ENCODE measurements at places on chromosomes 13 and 19. TPM values are rescaled to one million over a fixed set of nuclear protein-coding genes. Genes with fewer than 3 reads are reported as not detected.

DNA sequence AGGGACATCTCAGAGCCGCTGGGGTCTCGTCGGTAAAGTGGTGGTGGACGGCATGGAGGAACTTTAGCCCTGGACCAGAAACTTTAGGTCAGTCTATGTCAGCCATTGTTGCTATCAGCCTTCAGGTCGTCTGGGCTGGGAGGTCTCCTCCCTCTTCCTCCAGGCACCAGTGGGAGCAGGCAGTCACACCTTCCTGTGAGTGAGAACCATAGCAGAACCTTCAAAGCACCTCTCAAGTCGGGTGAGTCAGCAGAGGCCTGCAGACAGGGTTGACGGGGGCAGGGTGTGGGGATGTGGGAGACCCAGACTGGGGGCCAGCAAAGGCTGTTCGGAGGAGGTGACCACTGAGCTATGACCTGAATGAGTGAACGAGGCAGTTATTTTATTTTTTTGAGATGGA is 15.4 kb upstream of the SBNO2 start:
- no peaks in the 10 kb centered on the region for H3K36me3 ChIP-seq
- no peak for DNase-seq
- no peak overlapping the region for H3K27ac ChIP-seq
- H3K4me3 ChIP-seq, result no peak overlapping the region
- no peaks in the 10 kb centered on the region for H3K27me3 ChIP-seq

DNA sequence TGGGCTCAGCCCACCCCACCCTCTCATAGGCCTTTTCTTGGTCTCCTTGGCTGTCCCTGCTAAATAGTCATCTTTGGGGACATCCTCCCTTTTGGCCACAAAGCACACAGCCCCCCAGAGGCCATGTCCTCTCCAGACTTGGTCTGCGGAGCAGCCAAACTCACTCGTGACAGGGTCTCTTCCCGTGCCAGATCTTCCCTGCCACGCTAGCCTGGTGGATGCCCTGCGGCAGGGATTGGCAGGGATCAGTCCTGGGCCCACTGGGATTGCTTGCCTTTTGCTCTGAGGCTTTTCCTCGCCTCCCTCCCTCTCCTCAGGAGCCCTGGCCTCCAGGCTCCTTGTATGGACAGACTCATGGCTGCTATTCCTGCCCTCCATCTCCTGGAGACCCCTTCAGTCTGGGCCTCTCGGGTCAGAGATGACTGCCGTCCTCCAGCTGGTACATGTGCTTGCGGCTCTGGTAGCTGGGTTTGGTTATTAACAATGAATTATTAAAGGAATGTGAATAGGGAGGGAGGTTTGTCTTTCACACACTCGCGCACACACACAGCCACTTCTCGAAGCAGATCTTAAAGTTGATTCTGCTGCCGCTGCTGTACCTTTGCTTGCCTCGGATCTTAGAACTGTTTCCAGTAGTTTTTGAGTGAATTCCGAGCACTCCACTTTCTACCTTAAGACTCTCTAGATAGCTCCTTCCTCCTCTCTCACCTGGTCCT is 45.1 kb downstream of the NFIX start:
- no peaks in the 10 kb centered on the region for H3K36me3 ChIP-seq
- H3K27me3 ChIP-seq, result no peaks in the 10 kb centered on the region
- no peak overlapping the region for H3K4me3 ChIP-seq
- no peak overlapping the region for H3K27ac ChIP-seq
- no peaks in the 10 kb centered on the region for H3K4me1 ChIP-seq

DNA sequence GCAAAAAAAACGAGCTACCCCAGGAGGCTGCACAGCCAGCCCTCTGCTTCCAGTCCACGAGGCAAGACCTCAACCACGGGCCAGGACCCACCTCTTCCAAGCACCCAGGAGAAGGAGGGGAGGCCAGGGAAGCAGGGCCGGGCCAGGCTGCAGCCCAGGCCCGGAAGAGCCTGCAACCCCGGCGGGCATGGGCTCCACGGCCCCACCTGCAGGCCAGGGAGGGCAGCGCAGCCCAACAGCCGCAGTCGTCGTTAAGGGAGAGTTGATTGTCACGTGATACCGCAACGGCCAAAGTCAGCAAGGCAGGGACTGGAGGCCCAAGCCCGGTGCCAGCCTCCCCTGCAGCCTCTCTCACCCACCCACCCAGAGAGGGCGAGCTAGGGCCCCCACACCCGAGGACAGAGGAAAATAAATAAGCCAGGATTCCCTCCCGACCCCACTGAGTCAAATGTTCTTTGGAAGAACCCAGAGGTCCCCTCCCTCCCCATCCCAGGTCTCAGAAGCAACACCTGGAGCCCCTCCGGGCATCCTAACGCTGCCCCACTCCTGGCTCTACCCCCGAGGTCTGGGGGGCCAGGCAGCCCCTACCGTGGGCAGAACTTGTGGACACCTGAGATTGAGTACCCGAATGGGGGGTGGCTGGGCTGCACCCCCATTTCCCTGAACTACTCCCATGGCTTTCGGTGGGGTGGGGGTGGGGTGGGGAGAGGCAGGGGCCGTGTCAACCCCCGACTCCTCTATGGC is 5.2 kb upstream of the REXO1 start:
- no peaks in the 10 kb centered on the region for H3K36me3 ChIP-seq
- no peak overlapping the region for H3K27ac ChIP-seq
- H3K4me1 ChIP-seq, result peaks cover 76% of the 10 kb centered on the region
- peak; percentile 77 for DNase-seq
- no peak overlapping the region for H3K4me3 ChIP-seq

GRCh38 chr13:111589321-111589720 is 268.9 kb downstream of the TEX29 start:
- no peaks in the 10 kb centered on the region for H3K27me3 ChIP-seq
- no peak overlapping the region for H3K27ac ChIP-seq
- no peaks in the 10 kb centered on the region for H3K4me1 ChIP-seq
- H3K4me3 ChIP-seq, result no peak overlapping the region
- no peak for DNase-seq

DNA sequence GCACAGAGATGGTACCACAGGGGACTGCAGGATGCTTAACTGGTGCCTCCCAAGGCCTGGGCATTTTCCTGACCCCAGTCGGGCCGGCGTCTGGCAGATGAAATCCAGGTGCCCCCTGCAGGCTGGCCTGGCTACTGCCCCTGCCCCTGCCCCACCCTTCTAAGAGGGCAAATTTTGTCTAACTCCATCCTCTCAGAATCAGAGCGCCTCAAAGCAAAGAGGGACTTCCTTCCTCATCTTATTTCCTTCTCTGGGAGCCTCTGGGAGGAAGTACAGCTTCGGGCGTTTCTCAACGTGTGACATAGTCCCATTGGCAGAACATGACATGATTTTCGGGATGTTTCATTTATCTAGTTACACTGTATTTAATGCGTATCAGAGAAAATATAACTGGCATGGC is 2.7 kb downstream of the PRKACA start:
- peaks cover 50% of the 10 kb centered on the region for H3K4me1 ChIP-seq
- DNase-seq, result peak; percentile 31
- no peak overlapping the region for H3K4me3 ChIP-seq
- H3K27ac ChIP-seq, result no peak overlapping the region
- H3K36me3 ChIP-seq, result no peaks in the 10 kb centered on the region

DNA sequence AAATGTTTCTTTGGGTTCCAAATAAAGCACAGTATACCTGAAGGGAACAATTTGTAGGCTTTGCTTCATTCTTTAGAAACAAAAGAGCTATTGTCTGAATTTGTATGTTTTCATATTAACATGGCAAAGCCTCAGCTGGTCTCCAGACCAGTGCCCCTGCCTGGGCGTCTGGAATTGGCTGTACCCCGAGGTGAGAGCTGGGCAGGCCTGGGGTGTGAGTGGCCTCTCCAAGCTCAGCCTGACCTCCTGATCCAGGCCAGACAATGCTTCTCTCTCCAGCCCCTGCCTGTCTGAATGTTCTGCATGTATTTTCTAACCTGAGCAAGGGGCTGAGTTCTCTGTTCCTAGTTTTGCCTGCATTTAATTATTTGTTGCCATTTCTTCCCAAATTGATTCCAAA is 66.3 kb upstream of the MCF2L start:
- DNase-seq, result no peak
- no peaks in the 10 kb centered on the region for H3K4me1 ChIP-seq
- no peaks in the 10 kb centered on the region for H3K36me3 ChIP-seq
- H3K27ac ChIP-seq, result no peak overlapping the region
- H3K27me3 ChIP-seq, result no peaks in the 10 kb centered on the region

DNA sequence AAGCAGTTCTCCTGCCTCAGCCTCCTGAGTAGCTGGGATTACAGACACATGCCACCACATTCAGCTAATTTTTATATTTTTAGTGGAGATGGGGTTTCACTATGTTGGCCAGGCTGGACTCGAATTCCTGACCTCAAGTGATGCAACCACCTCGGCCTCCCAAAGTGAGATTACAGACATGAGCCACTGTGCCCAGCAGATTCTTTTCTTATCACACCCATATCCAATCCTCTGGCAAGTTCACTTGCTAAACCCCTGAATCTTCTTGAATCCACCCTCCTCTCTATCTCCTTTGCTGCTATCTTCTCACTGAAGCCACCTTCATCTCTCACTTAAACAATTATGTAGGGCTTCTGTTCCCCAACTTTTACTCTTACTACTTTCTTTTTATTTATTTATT is 17.5 kb downstream of the TMEM143 start:
- H3K36me3 ChIP-seq, result no peaks in the 10 kb centered on the region
- H3K4me1 ChIP-seq, result no peaks in the 10 kb centered on the region
- no peak overlapping the region for H3K27ac ChIP-seq

DNA sequence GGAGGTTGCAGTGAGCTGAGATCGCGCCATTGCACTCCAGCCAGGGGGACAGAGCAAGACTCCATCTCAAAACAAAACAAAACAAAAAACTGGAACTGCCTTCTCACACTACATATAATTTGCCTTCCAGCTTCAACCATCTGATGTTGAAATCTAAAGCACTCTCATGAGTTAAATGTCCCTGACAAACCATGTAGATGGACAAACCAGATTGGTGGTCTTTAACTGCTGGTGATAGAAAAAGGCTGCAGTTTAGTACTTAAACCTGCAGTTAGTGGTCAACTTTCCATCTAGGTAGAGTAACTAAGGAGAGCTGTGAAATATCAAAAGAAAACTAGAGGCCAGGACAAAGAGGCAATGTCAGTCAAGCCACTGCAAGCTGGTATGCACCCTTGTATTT is 5.8 kb upstream of the C19orf84 start:
- no peak overlapping the region for H3K27ac ChIP-seq
- H3K4me1 ChIP-seq, result peaks cover 13% of the 10 kb centered on the region
- no peaks in the 10 kb centered on the region for H3K36me3 ChIP-seq
- DNase-seq, result no peak

GRCh38 chr13:27406178-27406939 is 18.1 kb upstream of the GTF3A start:
- no peaks in the 10 kb centered on the region for H3K36me3 ChIP-seq
- peaks cover 3% of the 10 kb centered on the region for H3K4me1 ChIP-seq
- H3K4me3 ChIP-seq, result no peak overlapping the region
- no peak overlapping the region for H3K27ac ChIP-seq
- peak; percentile 54 for DNase-seq
- H3K27me3 ChIP-seq, result no peaks in the 10 kb centered on the region

DNA sequence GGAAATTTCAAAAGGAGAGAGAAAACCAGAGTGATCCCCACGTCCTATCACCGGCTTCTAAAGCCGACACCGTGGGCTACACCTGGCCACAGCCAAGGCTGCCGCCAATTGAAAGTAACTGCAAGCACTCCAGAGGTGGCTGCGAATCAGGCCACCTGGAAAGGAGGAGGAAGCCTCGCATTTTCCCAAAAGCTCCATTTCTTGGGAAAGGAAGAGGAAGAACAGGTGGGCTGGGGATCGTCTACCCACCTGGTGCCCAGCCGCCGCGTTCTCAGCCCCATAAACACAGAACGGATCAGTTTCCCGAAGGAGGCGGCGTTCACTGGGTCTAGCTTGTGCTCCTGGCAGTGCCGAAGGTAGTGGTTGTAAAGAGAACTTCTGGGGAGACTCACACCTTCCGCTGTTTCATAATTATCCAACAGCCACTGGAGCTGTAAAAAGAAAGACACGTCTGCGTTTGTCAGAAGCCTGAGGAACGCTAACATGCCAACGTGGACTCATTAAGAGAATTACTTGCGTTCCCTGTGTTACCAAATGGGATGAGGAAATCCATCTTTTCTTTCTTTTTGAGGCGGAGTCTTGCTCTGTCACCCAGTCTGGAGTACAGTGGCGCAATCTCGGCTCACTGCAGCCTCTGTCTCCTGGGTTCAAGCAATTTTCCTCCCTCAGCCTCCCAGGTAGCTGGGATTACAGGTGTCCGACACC is 38.1 kb upstream of the RANBP3 start:
- no peaks in the 10 kb centered on the region for H3K36me3 ChIP-seq
- H3K4me3 ChIP-seq, result no peak overlapping the region
- no peak for DNase-seq
- H3K27ac ChIP-seq, result no peak overlapping the region
- no peaks in the 10 kb centered on the region for H3K4me1 ChIP-seq

DNA sequence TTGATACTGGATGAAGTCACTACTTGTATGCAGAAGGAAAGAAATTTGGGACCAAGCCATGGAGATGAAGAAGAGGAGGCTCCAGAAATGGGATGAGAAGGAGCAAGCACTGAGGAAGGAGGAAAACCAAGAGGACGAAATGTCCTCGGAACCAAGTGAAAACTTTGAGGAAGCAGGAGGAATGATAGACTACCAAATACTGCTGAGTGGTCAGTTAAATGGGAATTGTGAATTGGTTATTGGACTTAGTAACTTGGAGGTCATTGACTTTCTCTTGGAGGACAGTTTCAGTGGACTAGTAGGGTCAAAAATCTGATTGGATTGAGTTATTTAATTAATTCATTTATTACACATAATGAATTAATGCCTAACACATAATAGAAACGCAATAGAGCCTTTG is 167.9 kb downstream of the MYO16 start:
- no peak overlapping the region for H3K4me3 ChIP-seq
- H3K27me3 ChIP-seq, result no peaks in the 10 kb centered on the region
- H3K27ac ChIP-seq, result no peak overlapping the region
- no peaks in the 10 kb centered on the region for H3K4me1 ChIP-seq
- H3K36me3 ChIP-seq, result no peaks in the 10 kb centered on the region

DNA sequence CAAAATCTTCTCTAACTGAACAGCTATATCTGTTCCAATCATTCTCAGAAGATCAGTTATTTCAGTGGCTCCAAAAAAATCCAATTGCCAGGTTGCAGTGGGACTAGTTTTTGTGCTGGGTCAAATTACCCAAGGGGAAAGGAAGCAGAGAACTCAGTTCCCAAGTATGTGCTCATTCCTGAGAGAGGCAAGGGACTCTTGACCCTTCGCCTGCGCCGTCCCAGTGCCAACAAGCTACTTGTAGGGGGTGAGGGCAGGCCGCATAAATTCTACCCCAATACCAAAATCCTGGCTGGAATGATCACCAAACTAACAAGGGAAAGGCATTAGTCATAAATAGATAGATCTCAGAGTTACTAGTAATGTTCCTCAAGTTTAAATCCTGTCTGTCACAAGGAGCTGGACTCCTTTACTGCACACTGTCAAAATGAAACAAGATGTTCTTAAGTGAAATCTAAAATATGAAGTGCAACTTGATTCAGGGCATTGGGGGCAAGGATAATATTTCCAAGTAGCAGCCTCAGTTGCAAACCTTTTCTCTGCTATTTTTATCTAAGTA is 50.6 kb downstream of the XPO4 start:
- H3K36me3 ChIP-seq, result peaks cover 4% of the 10 kb centered on the region
- H3K4me3 ChIP-seq, result no peak overlapping the region
- H3K4me1 ChIP-seq, result no peaks in the 10 kb centered on the region
- DNase-seq, result no peak

GRCh38 chr13:21671620-21672286 is 880 bp downstream of the FGF9 start:
- no peaks in the 10 kb centered on the region for H3K36me3 ChIP-seq
- DNase-seq, result no peak
- peak overlapping the region; percentile 19 for H3K27ac ChIP-seq
- H3K4me3 ChIP-seq, result peak overlapping the region; percentile 38

Gene DUXA
- not detected for total RNA-seq

Gene AMH
- total RNA-seq, result 12.7 TPM

Gene FZR1
- 73.3 TPM for total RNA-seq

Gene RDH8
- not detected for total RNA-seq

Gene SPACA4
- not detected for total RNA-seq

Gene WASF3
- not detected for total RNA-seq

Gene ZNF653
- total RNA-seq, result 24.1 TPM

Gene GNG8
- total RNA-seq, result not detected

Data from CD4-positive, alpha-beta memory T cell (primary cell).